Ureter (tissue), 1 donor: ENCODE measurements at places on chromosomes 2 and 18. TPM values are rescaled to one million over a fixed set of nuclear protein-coding genes. Genes with fewer than 3 reads are reported as not detected.
A peak's percentile ranks its signal among the peaks of the same experiment; 100 is the strongest.

DNA sequence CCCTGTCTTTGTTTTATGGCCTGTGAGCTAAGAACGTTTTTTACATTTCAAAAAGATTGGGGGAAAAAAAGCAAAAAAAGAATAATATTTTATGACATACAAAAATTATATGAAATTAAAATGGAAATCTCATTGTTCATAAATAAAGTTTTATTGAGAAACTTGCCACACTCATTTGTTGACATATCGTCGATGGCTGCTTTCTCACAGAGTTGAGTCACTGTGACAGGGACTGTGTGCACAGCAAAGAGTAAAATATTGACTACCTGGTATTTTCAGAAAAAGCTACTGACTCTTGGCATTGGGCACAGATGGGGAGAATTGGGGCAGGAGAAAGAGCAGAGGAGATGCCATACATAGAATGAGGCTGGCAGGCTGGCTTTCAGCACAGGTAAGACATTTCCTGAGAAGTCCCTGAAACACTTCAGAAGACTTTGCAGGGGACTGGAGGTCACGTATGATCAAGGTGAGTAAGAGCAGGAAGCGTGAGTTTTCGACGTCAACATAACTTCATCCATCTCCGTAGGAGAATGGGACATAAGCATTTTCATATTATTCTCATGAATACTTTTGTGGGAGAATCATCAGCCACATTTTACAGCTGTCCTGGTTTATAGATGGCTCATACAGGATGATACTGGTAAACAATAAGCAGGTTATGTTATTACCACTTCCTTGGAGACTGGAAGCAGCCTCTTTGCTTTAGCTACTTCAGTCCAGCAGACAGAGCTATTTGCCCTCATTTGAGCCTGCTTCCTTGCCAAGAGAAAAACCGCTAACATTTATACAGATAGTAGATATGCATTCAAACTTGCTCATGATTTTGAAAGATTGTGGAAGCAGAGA lies 32.5 kb upstream of the PUM2 start:
- no peak for DNase-seq

GRCh38 chr2:217247476-217247875 lies 387.6 kb upstream of the TNP1 start:
- DNase-seq: peak; percentile 53

DNA sequence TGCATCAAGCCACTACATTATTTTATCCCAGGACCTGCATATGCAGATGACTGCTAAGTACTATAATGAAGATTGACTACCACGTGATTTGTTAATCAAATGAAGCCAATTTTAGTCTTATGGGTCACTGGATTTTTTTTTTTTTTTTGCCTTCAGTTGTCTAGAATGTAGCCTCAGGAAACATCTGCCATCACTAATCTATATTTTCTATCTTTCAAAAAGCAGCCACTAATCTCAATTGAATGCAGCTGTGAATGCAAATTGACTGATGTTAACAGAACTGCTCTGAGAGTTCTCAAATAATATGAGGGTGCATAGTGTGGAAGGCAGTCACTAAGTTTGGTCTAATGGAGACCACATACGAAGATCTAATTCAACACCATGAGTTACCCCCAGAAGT lies 106.3 kb downstream of the ABCA12 start:
- DNase-seq: no peak

DNA sequence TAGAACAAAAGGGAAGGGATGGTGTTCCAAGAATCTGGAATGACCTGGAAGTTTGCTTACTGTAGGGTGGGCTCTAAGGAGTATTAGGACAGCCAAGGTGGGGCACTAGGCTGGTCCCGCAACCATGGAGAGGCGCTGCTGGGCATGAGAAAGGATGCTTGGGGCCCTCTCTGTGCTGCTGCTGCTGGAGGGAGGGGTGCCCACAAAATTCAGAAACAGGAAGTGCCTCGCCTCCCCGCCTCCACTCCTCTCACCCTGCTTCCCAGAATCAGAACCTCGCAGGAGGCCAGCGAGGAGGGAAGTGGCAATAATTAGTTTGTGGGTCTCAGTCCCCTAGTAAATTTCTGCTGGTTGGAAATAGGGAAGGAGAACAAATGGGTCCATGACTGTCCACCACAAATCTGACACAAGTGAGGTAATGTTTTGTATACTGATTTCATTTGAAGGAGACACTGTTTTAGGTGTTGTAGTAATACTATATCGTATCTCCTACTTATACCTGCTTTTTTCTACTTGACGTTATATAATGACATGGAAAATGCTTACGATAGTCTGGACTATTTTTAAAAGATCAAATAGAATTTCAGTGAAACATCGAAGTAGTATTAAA lies 7.9 kb upstream of the PDCL3 start:
- DNase-seq: no peak

The TCF4 gene
- 86.7 TPM for total RNA-seq
